ENCODE measurements at places on chromosomes 11 and 22.

GRCh38 chr11:10946072-10946471, 88.2 kb upstream of the ZBED5 start:
- DNase-seq, result no peak

DNA sequence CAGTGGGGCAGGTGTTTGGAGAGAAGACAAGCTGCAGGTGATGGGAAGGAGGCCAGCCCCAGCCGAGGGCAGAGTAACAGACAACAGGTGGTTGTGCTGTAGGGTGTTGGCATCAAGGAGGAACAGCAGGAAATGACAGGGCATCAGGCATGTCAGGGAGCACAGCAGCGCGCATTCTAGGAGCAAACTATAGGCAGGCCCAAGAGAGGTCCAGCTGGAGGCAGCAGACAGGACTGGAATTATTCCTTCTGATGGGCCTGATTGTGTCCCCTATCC, 13.6 kb downstream of the ADM start:
- DNase-seq, result no peak

DNA sequence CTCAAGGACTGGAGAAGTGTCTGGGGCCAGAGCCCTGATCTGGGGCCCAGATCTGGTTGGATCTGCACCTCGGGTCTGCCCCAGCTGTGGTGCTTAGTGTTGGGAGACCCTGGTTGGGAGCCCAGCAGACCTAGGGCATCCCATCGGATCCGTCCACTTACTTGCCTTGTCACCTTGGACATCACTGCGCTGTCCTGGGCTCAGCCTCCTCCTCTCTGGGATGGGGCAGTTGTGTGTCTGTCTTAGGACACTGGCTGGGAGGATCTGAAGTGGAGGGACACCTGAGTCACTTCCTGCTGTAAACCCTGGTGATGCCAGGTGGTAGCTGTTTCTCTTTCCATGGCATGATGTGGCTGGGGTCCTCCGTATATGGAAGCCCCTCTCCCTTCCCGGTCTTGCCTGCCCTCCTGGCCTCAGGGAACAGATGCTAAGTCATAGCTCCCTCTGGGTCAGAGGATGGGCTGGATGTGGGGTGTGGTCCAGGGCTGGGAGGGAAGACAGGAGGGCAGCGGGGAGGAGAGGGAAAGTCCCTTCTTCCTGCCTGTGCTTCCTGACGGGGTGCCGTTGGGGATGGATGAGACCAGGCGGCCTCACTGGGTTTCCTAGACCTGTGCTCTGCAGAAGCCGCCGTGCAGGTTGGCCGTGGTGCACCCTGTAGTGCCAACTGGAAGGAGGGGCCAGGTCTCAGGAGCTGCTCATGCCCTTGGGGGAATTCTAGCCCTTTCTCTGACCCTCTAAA, 12.1 kb upstream of the OMP start:
- DNase-seq, result no peak

GRCh38 chr11:38005597-38005996, 1407.6 kb upstream of the RAG2 start:
- no peak for DNase-seq

- DNase-seq, result no peak
Measured at GRCh38 chr11:61892085-61892370, 683 bp upstream of the FADS3 start.

- DNase-seq, result no peak
Measured at GRCh38 chr22:45472426-45472825, 30.3 kb upstream of the FBLN1 start.

- DNase-seq, result no peak
Measured at GRCh38 chr11:90701716-90702115, 478.9 kb upstream of the CHORDC1 start.

- no peak for DNase-seq
Measured at GRCh38 chr11:93587858-93588581, 44.8 kb upstream of the SMCO4 start.

DNA sequence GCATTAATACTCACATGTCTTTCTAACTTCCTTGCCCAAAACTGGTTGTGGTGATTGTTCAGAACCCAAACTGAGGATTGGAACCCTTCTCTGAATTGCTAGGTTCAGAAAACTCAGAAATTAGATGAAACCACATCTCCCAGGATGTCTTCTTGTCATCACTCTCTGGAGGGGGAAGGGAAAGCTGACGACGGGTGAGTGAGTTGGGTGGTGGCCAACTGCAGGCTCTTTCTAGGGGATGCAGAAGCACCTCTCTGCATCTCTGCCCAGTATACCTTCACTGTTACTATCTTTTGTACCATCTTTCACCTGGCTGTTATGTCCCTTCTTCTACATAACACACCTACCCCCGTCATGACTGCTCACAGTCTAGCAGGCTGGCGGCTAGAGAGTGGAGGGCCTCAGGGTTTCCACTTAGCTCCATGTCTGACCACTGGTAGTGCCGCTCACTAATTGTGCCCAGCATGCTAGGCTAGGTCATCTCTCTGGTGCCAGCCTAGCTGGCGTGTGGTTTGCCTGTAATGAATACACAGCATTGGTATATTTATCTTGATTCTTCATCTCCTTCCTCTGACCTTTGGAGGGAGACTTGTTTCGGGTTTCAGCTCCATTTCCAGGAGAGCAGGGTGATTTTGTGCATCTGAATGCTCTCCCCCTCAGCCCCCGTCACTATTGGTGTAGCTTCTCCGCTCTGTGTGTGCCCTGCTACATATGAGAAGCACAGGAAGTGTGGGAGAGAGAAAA, 7.3 kb downstream of the GRAMD1B start:
- DNase-seq, result no peak

DNA sequence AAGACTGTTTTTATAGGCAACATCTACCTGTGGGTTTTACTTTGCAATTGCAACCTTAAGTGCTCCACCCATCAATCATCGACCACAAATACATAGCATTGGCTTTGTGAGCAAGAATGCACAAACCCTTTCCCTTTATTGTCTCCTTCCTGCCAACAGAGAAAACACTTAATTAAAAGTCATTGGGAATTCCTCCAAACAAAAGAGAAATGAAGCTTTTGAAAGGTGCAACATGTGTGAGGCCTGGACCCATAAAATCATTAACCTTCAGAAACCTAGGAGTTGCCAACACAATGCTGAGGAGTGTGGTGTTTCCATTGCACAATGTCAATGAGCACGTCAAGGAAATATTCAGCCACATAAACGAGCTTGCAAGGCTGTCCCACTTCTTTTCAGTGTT, 223.2 kb downstream of the BLID start:
- DNase-seq, result no peak

DNA sequence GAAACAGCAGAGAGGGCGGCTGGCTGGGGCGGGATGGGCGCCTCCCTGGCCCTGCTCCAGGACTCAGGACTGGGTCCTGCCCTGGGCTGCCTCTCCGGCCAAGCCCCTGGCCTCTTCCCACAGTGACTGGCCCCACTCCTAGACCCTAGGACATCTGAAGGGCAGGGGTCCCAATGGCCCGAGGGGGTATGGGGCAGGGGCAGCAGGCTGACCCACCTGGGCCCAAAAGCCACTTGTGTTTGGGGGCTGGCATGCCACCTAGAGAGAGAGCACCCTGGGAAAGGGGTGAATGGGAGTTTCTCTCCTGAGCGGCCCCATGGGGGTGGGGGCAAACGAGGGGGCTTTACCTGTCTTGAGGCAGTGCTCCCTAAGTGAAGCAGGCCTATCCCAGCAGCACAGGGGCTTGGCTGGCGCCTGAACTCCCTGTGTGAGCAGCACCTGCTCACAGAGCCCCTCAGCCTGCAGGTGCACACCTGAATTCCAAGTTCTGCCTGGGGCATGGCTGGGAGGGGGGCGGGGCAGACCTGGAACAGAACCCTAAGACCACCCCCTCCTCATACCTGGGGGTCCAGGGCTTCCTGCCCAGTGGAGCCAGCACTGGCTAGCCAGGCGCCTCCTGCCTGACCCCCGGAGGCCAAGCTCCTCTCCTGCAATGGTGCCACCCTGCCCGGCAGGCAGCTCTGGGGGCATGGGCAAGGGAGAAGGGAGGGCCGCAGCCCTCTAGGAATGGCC, 16.9 kb downstream of the DUSP8 start:
- DNase-seq, result no peak

- DNase-seq, result no peak
Measured at GRCh38 chr11:67076202-67076601, 19.6 kb downstream of the RHOD start.

DNA sequence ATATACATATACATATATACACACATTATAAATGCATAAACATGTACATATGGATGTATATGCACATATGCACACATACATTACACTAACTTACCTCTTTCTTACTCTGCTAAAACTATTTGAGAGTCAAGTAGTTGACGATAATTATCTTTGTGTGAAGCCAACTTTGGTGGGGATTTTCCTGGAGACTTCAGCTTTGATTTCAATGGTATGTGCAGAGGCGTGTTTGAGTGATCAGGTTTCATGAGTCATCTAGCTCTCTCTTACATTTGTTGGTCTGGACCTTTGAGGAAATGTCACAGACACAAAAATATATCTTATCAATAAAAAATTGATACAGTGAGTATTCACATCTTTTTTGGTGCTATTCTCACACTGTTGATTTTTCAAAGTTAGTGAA, 769.1 kb upstream of the LUZP2 start:
- DNase-seq, result no peak

GRCh38 chr11:86497836-86498235, 123.1 kb downstream of the CCDC81 start:
- no peak for DNase-seq

DNA sequence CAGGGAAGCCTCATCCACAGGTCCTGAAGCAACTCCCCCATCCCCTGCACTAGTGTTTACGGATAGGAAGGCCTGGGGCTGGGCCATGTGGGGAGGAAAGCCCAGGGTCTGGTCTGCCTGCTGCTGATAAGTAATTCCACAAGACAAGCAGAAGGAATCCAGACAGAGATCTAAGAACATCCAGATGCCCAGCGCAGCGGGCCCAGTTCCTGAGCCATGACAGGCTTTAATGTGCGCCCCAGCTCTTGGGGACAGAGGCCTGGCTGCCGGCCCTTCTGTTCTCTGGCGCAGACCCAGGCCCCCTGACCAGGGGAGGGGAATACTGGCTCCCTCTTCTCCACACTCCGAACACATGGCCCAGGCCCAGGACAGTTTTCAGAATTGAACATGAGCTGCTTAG, 28.8 kb upstream of the ETS1 start:
- DNase-seq, result no peak

DNA sequence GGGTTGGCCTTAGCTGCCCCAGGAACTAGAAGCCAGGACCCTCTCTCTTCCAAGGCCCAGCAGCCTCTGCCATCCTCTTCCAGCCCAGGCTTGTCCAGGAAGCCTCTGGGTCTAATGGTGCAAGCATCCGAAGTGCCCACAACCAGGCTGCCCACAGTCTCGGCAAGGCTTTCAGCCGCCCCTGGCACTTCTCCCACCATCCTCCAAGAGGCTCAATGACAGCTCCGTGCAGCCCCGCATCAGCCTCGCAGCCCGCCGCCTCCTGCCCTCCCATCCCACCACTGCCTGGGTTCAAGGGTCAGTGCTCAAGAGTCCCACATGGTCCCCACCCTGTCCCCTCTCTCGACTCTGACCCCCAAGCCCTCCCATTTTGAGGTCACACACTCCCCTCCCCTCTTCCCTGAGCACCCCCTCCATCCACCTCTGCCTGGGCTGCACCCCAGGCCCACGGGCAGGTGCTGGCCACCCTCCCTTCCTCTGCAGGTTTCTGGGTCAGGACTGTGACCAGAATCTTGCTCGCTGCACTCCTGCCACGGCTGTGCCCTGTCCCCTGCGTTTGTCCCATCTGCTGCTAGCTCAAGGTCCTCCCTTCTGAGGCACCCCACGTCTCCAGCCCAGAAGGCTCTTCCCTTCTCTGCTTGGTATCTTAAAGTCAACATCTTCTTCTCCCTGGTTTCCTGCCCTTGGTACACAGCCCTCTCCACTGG, 17.2 kb downstream of the IFITM10 start:
- DNase-seq, result no peak

DNA sequence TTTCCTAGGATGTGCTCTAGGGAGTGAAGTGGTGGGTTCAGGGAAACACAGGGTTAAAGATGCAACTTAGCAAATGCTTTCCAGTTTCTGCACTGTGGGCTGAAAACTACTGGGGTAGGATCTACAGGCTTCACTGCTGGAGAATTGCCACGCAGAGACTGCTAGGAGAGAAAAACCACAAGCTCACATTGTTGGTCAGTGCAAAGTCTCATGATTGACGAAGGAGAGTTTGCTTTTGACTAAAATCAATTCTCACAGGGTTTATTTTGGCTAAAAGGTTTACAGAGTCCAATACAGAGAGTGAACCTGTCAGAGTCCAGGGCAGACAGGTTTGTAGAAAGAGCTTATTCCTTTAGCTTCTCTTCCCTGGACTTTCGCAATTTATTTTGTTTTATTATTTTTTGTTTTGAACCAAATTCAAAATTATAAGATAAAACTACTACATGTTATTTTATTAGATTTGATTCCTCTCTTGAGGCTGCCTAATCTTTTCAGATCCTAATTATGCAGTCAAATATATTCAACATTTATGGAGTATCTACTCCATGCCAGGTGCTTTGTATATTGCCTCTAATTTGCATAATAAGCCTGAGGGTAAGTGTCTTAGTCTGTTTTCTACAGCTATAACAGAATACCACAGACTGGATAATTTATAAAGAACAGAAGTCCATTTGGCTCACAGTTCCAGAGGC, 64.7 kb downstream of the MTNR1B start:
- DNase-seq, result no peak

DNA sequence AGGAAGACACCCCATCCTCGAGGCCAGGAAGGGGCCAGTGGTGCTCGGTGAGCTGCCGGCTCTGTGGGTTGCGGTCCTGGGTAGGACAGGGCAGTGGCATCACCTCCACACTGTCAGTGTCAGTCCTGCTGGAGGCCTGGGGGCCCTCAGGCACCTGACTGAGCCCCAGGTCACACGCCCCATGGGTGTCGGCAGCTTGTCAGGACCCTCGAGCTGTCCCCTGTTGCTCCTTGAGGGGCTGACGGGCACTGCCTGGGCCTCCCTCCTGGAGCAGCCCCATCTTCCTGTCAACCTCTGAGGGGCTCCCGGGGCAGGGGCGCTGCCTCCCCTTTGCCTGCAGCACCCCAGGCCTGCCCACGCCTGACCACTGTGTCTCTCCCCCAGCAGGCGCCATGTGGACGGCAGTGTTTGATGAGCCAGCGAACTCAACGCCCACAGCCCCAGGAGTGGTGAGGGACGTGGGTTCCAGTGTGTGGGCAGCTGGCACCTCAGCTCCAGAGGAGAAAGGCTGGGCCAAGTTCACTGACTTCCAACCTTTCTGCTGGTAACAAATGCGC, 35.4 kb downstream of the SBF1 start:
- DNase-seq, result no peak

- DNase-seq, result no peak
Measured at GRCh38 chr11:118226781-118227180, 2.0 kb upstream of the JAML start.

- no peak for DNase-seq
Measured at GRCh38 chr22:35352214-35353111, 28.4 kb upstream of the HMOX1 start.

GRCh38 chr11:45518141-45518832, 147.1 kb downstream of the CHST1 start:
- DNase-seq, result no peak

DNA sequence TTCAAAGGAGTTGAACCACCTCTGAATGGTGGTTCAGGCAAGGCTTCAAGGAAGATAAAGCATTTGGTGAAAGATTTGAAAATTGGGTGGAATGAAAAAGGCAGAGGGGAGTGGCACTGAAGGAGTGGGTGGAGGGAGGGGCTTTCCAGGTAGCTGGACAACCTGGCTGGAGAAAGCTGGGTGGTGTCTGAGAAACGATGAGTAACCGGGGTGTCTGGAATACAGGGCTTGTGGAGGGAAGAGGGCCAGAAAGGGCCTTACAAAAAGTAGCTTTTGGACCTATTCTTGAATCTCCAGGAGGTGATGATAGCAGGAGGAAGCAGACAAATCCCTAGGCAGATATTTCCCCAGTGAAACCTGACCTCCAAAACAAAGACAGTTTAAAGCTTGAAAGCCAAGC, 99.3 kb downstream of the RASSF10 start:
- DNase-seq, result no peak

- DNase-seq, result peak; percentile 1
Measured at GRCh38 chr11:117145393-117145761, 1.3 kb downstream of the PAFAH1B2 start.

Measured in CD8-positive, alpha-beta memory T cell (primary cell).